ENCODE measurements at places on chromosomes 11 and 22. TPM values are rescaled to one million over a fixed set of nuclear protein-coding genes. Genes with fewer than 3 reads are reported as not detected.

OR51E2 gene
- total RNA-seq = not detected

GAB4 gene
- total RNA-seq = 0.36 TPM

DSCAML1 gene
- 3.8 TPM for total RNA-seq

BIRC3 gene
- 0.08 TPM for total RNA-seq

SYT12 gene
- 0.82 TPM for total RNA-seq

ROBO3 gene
- total RNA-seq = 40.0 TPM

GRAP2 gene
- 20.5 TPM for total RNA-seq

CTSW gene
- not detected for total RNA-seq

DGAT2 gene
- total RNA-seq = 0.51 TPM

ZBED4 gene
- 22.6 TPM for total RNA-seq

TOLLIP gene
- total RNA-seq = 65.3 TPM

DNA sequence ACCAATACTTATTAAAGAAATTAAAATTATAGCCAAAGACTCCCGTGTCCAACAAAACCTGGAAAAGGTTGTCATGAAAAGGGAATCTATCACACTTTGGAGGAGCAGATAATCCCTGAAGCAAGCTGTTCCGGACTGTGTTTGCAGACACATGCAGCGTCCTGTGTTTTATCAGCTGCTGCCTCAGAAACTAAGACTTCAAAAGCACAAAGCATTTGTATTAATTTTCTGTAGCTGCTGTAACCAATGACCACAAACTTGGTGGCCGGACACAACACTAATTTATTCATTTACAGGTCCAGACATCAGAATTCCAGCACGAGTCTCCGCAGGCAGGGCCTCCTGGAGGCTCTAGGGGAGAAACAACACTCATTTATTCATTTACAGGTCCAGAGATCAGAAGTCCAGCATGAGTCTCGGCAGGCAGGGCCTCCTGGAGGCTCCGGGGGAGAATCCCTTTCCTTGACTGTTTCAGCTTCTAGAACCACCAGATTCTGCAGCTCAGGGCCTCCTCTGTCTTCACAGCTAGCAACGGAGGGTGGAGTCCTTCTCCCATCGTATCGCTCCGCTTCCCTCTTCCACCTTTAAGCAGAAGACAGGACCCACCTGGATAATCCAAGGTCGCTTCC is 465.3 kb downstream of the BRD1 start:
- no peak for DNase-seq

- no peak for DNase-seq
Measured at GRCh38 chr11:18419040-18419439, 6.9 kb downstream of the LDHC start.

DNA sequence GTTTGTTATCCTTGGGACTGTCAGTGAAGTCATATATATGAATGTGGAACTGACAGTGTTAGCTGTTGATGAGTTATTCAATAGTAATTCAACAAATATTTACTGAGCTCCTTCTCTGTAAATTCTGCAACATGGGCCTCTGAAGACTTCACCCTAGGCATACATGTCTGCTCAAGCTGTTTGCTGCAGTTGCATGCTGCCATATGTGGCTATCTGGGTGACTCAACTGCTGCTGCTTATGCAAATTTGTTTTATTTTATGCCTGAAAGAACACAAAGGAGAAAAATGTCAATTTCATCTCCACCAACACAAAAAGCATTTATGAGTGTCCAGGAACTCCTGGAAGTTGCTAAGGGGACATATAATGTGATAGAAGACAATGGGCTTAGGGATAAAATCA is 417.6 kb downstream of the AASDHPPT start:
- DNase-seq = no peak

- no peak for DNase-seq
Measured at GRCh38 chr11:96102664-96103078, 178.8 kb upstream of the MTMR2 start.

GRCh38 chr22:29773233-29773632 is 6.1 kb downstream of the UQCR10 start:
- no peak for DNase-seq

- no peak for DNase-seq
Measured at GRCh38 chr11:30789270-30789669, 203.1 kb upstream of the MPPED2 start.

DNA sequence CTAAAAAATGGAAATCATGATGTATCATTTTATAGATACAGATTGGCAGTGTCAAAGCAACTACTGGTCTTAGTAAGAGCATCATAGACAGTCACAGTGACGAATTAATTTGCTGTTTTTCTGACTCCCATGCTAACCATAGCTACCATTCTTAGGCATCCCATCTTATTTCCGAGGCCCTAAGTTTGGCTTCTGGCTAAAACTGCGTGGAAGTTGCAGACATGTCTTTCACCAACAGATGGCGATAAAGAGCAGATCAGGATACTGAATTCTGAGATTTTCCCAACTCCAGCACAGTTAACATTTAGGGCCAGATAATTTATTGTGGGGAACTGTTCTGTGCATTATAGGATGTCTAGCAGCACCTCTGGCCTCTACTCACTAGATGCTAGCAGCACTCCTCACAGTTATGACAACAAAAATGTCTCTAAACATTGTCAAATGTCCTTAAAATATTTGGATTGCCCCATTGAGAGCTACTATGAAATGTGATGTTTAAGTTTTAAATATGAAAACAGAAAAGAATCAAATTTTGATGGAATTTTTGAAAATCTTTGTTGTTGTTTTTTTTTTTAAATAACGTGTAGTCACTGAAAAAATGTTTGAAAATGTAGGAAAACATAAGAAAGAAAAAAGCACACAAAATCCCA is 16.3 kb downstream of the OR2AG2 start:
- DNase-seq = peak; percentile 60

DNA sequence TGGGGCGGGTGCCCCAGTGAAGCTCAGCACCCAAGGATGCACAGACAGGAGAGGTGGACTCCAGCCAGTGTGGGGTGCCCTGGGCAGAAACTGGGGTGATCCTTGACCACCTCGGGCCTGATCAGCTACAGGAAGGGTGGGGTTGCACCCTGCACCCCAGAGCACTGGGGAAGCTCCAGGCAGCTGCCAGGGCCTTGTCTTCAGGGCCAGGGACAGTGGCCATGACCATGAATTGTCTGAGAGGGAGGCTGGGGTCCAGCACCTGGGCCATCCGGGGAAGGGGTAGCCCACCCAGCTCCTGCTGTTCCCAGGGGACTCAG is 17.6 kb downstream of the IL17REL start:
- no peak for DNase-seq

DNA sequence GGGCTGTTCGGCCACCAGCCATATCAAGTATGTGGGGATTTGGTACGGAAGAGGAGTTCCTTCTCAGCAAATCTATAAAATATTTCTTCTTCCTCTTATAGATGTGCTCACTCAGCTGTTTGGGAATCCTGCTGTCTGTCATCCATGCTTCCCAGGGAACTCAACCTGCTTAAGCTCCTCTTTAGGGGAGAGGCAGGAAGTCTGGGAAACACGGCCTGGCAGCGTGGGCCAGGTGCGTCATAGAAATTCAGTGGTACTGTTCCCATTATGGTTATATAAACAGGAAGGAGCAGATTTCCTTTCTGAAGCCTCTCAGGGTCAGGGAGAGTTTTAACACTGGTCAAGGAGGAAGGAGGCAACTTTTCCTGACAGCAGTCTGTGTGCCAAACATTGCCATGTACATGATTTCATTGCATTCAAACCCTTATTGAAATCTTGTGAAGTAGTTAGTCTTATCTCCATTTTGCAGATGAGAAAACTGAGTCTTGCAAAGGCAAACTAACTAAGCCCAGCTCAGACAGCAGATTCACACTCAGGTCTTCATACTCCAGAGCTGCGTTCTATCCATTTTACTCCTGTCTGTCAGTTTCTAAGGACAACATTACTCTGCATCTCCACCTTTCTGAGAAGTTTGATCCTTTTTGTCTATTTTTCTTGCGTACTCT is 35.4 kb upstream of the AMOTL1 start:
- DNase-seq = peak; percentile 47

- DNase-seq = no peak
Measured at GRCh38 chr11:78310500-78310909, 107.1 kb downstream of the GAB2 start.

- DNase-seq = no peak
Measured at GRCh38 chr11:95608093-95608492, 181.5 kb downstream of the FAM76B start.

DNA sequence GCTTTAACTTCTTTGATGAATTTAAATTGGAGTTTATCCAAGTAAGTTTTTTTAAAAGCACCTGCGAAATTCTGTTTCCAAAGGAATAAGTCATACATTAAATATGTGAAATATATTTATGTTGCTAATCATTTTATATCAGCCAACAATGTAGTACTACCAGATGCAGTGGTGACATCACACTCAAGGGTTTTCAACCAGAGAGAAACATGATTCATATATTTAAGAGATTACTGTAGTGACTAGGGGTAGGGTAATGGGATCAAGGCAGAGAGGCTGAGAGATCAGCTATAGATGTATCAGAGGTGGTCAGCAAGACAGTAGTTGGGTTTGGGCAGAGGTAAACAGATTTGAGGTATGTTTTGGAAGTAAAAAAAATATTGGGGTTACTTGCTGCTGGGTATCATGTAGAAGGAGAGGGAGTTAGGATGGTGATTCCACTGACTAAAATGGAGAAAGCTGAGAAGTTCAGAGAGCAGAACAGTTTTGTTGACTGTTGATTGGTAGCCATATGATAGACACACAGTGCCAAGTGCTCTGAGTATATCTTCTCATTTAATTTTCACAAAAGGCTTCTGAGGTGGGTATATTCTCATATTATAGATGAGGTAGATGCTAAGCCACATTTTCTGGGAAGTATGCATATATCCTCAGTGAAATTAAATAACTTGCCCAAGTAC is 39.4 kb downstream of the CEP57 start:
- DNase-seq = no peak

DNA sequence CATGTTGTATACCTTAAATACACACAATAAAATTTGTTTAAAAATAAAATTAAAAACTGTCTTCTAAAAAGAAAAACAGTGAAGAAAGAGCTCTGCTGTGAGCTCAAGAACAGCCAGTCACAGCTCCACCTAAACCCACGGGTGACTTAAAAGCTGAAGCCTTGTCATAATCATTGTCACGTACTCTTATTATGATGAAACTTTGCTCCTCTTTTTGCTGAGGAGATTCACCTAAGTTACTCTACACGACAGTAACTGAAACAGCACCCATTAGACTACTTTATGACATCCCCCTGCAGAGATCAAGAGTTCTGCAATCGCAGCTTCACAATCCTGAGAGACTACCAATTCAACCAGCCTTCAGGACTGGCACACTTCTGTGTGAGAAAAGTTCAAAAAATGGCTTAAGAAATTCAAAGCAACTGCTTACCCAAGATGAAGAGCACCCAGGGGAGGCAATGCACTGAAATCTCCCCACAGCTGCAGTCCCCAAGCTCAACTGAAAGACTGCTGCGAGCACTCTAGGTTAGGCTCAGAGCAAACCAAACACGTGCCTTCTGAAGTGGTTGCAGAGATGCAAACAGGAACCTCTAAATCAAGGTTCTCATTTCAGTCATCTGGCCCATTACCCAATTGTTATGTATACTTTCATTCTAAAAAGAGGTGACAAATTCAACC is at the start of gene JAML:
Gene JAML (minus strand): TSS at position 501 of the 678 bp plus-strand sequence. CDS start 10,145 bp downstream, outside the sequence.
- no peak for DNase-seq

- DNase-seq = no peak
Measured at GRCh38 chr11:46210133-46210636, 67.3 kb upstream of the CREB3L1 start.

DNA sequence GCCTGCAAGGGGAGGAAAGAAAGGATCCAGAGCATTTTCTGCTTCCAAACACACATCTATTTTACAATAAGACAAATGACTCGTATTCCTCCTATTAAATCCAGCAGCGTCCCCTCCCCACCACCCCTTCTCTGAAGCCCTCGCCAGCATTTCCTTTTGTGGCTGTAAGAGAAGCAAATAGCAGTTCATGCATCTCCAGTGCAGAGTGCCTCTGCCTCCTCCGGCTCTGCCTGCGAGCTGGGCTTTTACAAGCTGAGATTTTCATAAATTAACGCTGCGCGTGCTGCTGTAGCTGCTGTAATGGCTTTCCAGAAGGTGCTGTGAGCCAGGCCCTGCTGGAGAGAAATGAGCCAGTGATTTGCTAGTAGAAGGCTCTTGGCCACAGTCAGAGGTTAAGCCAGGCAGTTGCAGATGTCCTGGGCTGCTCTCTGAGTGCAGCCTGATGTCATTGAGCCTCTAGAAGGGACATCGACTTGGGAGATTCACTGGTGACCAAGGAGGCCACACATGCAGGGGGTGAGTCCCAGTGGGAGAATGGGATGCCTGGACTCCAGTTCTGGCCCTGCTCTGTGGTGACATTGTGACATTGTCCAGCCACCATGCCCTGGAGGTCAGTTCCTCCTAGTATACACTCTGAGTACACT is 134.5 kb upstream of the NAV2 start:
- DNase-seq = no peak

DNA sequence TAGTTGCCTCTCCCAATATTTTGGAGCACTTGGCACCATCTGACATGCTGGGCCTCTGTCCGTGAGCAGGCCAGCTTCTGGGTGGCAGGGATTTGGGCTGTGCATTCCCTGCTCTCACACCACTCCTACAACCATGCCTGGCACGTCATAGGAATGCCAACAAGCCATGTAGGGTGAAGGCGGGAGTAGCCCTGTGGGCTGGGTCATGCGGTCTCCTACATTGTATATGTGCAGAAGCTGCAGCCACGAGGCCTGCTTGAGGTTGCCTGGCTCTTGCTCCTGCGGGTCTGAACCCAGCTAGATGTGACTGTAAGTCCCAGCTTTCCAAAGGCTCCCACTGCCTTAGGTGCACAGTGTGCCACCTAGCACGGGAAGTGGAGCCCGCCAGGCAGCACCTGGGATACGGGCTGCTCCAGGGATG is 14.5 kb downstream of the MYEOV start:
- DNase-seq = no peak

DNA sequence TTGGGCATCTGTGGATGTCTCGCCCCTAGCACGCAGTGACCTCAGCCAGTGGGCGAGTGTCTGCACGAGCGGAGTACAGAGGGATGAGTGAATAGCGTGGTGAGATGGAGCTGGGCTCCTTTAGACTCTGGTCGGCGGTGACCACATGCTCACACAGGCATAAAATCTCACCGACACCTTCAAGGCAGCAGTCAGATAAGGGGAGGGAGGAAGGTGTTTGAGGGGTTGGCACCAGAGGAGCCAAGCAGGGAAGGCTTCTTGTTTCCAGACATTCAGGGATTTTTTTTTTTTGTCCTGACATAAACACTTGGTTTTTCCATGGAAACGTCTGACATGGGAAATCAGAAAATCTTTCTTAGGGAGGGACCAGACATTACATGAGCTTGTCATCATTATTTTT is 35.8 kb downstream of the GRIK4 start:
- no peak for DNase-seq
